ENCODE measurements at places on chromosomes 5 and 9.

DNA sequence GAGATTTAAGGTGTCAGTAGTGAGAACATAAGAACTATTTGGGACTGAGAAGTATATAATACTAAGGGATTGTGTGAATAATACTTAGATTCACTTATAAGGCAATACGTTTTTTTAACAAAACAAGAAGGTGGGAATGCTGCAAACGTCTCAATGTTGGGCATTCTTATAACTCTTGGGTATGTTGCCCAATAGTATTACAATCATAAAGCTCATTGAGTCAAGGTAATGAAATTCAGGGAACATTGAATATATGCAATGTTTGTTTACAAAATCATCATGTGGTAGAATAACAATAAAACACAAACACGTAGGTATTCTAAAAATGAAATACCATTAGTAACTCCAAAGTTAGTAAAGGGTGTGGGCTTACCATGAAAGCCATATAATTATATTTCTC lies 400.7 kb downstream of the KIAA0825 start:
- no peak for DNase-seq

GRCh38 chr5:61771062-61771461 lies 439.0 kb downstream of the ZSWIM6 start:
- DNase-seq, result no peak

- no peak for DNase-seq
Measured at GRCh38 chr9:125982798-125983406, 235.7 kb downstream of the PBX3 start.

- no peak for DNase-seq
Measured at GRCh38 chr9:115653171-115653606, 500.4 kb upstream of the PAPPA start.

GRCh38 chr5:175344331-175345195 lies 99.4 kb downstream of the DRD1 start:
- DNase-seq, result no peak

GRCh38 chr5:130110328-130110727 lies 206.1 kb downstream of the CHSY3 start:
- DNase-seq, result no peak

DNA sequence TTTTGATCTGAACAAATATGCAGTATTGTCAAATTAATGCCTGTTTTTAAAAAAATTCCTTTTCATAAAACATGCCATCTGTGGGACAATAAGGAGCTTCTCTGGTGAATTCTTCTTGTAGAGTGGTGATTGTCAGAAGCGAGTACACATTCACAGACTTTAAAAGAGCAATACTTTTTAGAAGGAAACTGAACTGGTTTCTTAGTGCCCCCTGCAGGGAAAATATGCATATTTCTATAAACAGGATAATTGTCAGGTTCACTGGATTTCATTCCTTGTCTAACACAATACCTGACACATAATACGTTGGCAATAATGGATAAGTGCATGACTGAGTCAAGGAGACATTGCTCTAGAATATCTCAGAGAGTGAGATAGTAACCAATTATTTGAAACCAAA lies 133.7 kb downstream of the KIF4B start:
- no peak for DNase-seq

- no peak for DNase-seq
Measured at GRCh38 chr9:96607971-96608370, 11.7 kb downstream of the CDC14B start.

GRCh38 chr5:175678074-175678473 lies 20.2 kb downstream of the HRH2 start:
- DNase-seq, result no peak

- DNase-seq, result no peak
Measured at GRCh38 chr5:122163121-122164069, 34.0 kb downstream of the ZNF474 start.

DNA sequence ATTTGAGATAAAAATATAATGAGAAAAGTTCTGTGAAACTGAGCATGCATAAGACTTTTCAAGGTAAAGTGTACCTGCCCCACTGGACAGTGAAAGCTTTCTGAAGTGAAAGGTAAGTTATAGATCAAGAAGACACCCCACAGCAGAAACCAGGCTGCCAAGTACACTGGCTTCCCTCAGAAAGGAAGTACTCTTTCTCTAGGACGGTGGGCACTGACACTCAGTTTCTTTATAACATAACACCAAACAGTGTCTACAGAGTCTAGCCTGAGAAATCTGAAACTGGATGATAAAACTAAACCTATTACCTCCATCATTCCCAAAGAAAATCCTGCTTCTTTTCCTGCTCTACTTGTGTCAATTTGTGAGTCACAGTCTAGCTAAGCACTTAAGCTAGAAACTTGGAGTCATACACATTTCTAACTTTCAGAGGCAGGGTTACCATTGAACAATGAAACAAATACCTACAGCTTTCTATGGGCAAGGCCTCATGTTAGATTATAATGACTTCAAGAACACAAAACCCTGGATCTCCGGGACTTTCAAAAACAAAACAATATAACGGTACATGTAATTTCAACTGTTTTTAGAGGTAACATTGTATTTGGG lies 136.7 kb downstream of the CPLANE1 start:
- no peak for DNase-seq

GRCh38 chr5:116935561-116936162 lies 361.0 kb upstream of the SEMA6A start:
- DNase-seq, result no peak

GRCh38 chr5:124176692-124177091 lies 569.7 kb downstream of the ZNF608 start:
- DNase-seq, result no peak

GRCh38 chr9:122058051-122058450 lies 35.1 kb downstream of the TTLL11 start:
- DNase-seq, result no peak

GRCh38 chr9:31253800-31254762 lies 1130.4 kb upstream of the ACO1 start:
- DNase-seq, result no peak

- no peak for DNase-seq
Measured at GRCh38 chr5:13212886-13213285, 731.6 kb downstream of the DNAH5 start.

- DNase-seq, result no peak
Measured at GRCh38 chr5:174314261-174314660, 268.8 kb downstream of the NSG2 start.

DNA sequence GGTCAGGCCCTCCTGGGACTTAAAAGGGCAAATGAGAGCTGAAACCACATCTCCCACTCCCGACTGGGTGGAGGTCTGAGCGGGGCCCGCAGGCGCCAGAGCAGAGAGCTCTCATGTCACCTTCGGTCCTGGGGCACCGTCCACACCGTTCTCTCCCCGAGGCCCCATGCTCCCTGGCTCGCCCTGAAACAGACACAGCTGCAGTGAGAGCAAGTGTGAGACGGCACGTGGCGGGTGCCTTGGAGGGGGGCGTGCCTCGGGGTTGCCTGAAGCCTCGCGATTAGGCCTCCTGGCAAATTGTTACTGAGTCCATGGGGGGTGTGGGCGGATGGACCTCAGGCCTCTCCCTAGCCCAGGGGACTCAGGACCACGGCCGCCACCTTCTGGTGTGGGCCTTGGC lies 24.1 kb upstream of the PHYKPL start:
- DNase-seq, result no peak

GRCh38 chr9:109164042-109164441 lies 3.0 kb downstream of the FRRS1L start:
- no peak for DNase-seq

GRCh38 chr5:61719124-61719523 lies 387.1 kb downstream of the ZSWIM6 start:
- DNase-seq, result no peak

DNA sequence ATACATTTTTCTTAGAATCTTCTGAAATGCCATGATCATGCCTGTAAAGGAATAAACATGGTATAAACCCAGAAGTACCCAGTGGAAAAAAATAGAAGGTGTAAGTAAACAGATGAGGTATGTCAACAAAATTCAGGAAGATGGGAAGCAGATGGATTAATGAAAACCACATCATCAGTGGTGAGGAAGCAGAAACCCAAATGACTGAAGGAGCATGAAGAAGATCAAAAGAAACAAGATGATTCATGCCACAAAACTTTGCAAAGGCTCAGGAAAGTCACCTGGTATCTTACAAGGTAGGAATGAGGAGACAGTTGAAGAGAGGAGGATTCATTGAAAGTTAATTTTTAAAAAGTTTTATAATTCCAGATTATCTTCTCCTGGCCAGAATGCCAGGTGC lies 132.8 kb upstream of the PAPPA start:
- DNase-seq, result no peak

DNA sequence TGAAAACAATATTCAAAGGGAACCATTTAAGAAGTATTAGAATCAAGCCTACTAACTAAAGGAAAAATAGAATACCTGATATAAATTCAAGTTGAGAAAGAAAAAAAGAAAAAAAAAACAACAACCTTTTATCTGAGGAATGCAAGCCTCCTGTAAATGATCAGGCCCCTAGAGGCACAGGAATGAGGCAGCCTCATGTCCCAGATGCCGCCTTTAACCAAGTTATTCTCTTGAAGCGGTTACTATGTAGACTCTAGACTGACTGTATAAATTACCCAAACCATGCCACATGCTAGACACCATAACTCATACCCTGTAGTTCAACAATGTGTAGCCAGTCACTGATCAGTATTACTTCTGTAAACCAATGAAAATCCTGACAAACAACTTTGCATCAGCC lies 929.6 kb downstream of the TAF11L14 start:
- DNase-seq, result no peak
